Activated naive CD8-positive, alpha-beta T cell treated with anti-CD3 and anti-CD28 coated beads, Interleukin-2, amount 10 ng/mL, durations not matched to agents 7 days and 5 days (primary cell): ENCODE measurements at places on chromosomes 3 and 15. TPM values are rescaled to one million over a fixed set of nuclear protein-coding genes. Genes with fewer than 3 reads are reported as not detected.

DNA sequence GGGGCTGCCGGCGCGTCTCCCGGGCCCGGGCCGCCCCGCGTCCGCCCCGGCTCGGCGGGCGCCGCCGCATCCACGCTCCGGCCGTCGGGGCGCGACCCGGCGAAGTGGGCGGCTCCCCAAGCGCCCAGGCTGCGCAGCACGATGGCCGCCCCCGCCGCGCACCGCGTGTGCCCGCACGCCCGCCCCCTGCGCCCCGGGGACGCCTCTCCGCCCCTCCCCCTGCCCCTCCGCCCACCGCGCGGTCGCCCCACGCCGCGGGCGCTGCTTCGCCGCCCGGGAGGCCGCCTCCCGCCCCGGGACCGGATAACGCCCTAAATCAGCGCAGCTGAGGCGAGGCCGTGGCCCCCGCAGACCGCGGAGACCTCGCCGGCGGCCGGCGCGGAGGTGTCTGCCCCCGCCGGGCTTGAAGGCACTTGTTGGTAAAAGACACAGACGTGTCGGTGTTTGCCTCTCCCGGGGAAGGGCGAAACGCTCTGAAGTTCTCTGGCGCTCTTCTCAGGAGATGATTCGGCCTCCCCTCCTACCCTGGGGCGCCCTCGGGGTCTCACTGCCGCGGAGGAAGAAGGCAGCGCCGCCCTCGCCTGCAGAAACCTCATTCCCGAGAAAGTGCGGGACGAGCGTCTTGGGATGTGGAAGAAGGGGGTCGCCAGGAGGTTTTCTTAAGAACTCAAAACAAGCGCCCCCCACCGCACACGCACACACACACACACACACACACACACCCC, at the start of gene BNC1:
BNC1 (minus strand) TSS at position 106 of the 725 bp plus-strand sequence; CDS start at position 70, 36 bp downstream.
- no peak for DNase-seq

- no peak for DNase-seq
These were observed 85.7 kb downstream of the ST6GAL1 start for GRCh38 chr3:187015903-187016638.

- DNase-seq: peak; percentile 29
These were observed 114.5 kb upstream of the GOLGA8J start for GRCh38 chr15:29968099-29968894.

DNA sequence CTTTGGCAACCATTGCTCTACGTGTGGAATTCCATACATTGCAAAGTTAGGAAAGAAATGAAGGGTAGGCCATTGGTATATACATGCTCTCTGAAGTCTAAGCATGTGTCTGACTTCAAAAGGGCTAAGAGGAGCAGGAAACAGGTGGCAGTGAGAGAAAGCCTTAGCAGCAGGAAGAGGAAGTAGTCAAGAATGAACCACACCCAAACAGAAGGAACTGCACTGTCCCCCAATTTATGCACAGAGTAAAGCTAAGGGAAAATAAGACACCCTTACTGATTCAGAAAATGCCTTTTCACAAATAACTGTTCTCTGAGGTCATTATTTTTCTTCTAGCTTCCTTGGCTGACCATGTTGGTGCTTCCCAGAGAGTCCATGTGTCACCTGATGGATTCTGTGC, 575.4 kb downstream of the NTRK3 start:
- DNase-seq: no peak

DNA sequence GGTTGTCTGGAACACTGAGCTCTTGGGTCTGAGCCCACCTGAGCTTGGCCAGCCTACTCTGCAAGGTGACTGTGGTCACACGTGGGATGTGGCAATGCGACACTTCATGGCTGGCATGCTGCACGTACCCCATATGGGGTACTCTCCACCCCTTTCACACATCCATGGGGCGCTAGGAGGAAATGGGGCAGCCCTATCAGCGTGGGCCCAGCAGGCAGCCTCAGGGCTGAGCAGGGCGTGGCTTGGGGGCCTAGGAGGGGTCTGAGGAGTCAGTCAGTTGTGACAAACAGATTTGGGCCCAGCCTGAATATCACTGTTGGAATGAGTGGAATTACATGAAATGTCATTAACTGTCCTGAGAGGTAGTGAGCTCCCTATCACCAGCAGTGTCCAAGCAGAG, 82.3 kb upstream of the LINGO1 start:
- no peak for DNase-seq

- DNase-seq: no peak
These were observed 24.9 kb downstream of the HACL1 start for GRCh38 chr3:15576475-15576874.

- DNase-seq: no peak
These were observed 249.1 kb downstream of the OCA2 start for GRCh38 chr15:27850050-27850449.

DNA sequence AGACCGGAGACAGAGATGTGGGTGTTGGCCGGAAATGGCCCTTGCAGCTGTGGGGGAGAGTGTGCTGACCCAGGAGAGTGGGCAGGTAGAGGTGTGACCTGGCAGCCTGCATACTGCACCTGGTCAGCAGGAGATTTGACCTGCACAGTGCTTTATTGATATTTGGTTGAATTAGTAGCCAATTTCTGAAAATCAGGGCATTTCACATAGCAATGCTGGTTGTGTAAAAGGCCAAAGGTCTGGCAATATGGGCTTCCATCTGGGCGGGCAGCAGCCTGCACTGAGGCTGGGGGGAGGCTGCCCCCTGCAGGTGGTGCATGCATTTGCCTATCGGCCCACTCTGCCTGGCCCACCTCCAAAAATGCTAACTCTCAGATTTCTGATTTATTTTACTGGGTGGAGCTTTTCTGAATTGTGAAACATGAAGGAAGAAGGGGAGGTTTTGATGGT, 9.4 kb upstream of the MGLL start:
- DNase-seq: peak; percentile 69

DNA sequence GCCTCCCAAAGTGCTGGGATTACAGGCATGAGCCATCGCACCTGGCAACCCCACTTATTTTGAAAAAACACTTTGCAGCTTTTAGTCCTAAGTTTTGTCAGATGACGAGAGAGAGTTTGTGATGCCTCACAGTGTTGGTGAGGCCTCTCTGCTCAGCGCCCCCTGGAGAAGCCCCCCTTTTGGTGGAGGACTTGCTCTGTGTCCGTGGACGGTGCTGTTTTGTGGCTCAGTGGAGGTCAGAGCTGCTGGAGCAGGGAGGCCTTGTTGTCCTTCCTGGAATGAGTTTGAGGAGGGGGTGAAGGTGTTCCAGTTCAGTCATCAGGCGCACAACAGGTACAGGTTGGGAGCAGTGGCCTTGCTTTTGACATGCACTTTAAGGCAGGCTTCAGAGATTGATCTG, 58.0 kb downstream of the PGPEP1L start:
- no peak for DNase-seq

- DNase-seq: no peak
These were observed 2.5 kb downstream of the UBP1 start for GRCh38 chr3:33437556-33438283.

DNA sequence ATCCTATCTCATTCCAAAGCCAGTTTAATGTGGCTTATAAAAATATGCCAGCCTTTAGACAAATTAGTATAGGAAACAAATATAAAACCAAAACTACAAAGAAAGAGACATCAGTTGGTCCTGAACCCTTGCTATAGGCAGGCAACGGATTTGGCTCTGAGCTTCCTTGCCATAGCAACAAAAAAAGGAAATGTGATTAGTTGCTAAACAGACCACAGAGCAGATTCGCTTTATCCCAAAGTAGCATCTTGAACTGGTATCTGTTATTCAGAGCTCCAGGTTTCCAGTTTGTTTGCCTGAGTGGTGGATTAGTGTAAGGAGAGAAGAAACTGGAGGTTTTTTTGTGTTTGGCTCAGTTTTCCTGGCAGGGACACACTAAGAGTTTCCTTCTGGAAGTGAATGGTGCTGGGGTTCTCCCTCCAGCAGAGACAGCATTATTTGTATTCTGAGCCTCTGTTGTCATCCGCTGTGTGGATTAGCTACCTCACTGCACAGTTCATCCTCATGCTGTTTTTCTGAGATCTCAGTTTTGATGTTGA, 44.1 kb downstream of the CHST2 start:
- DNase-seq: no peak

DNA sequence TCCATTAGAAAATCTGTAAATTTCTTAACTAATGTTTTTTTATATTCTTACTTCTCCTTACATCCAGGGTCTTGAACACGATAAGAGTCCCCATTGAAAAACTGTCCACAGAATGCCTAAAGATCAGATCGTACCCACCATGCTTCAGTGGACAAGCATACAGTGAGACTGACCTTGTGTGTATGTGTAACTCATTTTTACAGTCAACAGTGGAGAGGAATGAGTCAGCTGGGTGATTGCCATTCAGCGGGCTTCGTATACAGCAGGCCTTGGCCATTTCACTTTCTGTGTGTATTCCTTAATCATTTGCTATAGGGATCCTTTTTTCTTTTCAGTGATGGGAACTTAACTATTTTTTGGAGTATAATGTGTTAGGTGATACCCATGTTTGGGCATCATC, 10.6 kb downstream of the PARP14 start:
- no peak for DNase-seq

- DNase-seq: no peak
These were observed 22.1 kb upstream of the DET1 start for GRCh38 chr15:88568589-88568988.

GRCh38 chr15:70561885-70562284, 201.5 kb downstream of the UACA start:
- no peak for DNase-seq

GRCh38 chr15:94610069-94610468, 378.7 kb downstream of the MCTP2 start:
- DNase-seq: no peak

DNA sequence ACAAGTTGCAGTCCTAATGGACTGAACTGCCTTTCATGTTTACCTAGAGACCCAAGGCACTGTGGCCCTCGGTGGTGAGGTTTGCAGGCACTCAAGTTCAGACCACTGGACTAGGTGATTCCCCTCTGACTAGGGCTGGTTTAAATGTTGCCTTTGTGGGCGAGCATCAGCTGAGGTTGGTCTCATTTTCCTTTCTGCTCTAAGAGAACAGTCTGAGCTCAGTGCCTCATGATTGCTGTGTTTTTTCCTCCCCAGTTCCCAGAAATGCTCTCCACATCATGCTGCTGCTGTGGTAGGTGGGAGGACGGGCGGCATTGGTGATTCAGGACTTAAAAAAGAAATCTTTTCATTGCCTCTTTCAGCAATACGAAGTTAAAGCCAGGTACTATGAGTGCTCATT, 237.2 kb downstream of the MBNL1 start:
- peak; percentile 42 for DNase-seq

GRCh38 chr3:23575697-23576096, 230.1 kb upstream of the UBE2E1 start:
- no peak for DNase-seq

DNA sequence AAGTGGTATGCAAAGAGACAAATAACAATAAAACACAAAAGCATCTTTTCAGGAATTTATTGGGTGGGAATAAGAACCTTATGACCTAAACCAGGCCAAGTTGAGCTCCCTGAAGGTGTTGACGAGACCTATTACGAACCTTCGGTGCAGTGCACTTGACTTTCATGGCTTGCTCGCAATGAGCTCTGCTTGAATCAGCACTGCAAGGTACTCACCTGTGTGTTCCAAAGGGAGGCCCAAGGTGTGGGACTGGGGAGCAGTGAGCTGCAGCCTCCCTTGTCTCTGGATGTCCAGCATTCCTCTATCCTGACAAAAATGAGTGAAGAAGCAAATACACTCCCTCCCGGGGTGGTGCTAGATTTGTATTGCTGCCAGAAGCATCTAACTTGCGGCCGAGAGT, at the start of gene MDFIC2:
MDFIC2 (minus strand) TSS at position 303 of the 400 bp plus-strand sequence. CDS start 665 bp downstream, outside the sequence.
- no peak for DNase-seq

GRCh38 chr3:47872916-47873315, 70.0 kb downstream of the DHX30 start:
- DNase-seq: no peak

GRCh38 chr15:77546050-77546501, 86.6 kb downstream of the LINGO1 start:
- DNase-seq: no peak

DNA sequence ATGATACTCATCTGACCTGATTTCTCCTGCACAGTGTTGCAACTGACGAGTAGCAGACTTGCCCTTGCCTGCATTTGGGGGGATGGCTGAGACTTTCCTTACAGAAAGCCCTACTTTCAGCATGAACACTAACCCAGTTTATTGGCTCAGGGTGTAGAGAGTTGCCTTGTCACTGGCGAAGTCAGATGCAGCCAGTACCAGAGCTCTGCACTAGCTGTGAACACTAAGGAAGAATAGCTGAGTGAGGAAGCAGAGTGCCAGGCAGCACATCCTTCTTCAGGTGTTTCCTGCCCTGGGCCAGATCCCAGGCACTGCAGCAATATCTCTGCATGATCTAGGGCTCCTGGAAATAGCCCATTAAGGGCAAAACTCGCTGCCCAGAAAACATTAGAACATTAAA, 154.0 kb upstream of the SYNPR start:
- no peak for DNase-seq

- no peak for DNase-seq
These were observed 6.1 kb upstream of the CMTM6 start for GRCh38 chr3:32508711-32509110.

DNA sequence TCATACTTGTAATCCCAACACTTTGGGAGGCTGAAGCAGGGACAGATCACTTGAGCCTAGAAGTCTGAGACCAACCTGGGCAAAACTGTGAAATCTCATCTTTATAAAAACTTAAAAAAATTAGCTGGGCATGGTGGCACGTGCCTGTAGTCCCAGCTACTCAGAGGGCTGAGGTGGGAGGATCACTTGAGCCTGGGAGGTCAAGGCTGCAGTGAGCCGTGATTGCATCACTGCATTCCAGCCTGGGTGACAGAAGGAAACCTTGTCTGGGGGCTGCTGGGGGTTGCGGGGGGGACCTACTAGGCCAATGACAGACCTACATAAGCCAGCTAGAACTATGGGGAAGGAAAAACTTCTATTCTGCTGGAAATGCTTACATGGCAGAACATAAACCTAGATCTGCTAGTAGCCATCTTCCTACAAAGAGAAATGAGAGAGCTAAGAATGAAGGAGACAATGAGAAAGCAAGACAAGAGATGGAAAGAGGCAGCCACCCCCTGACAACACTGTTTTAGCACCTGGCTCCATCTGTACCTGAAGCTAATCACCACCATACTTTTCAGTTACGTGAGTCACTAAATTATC, 23.9 kb downstream of the FOXP1 start:
- DNase-seq: no peak

DNA sequence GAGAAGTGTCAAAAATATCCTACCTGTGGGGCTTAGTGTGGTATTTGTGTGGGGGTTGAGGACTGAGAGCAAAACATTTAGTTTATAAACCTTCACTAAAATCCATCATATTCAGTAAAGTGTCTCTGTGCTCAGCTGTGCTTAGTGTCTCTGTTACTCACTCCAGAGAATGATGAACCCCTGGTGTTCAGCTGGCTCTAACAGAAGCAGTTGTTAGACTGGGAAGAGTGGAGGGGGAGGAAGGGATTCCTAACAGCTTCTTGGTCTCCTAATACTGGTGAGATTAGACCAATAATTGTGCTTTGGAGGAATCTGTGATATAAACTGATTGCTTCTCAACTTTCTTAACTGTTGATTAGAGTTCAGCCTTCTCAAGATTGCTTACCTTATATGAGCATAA, 1123.5 kb downstream of the ROBO2 start:
- no peak for DNase-seq

CCR9 gene
- 19.4 TPM for total RNA-seq

DAZL gene
- not detected for total RNA-seq

ESYT3 gene
- 0.26 TPM for total RNA-seq

SLC22A13 gene
- 0.57 TPM for total RNA-seq

MRAS gene
- total RNA-seq: 0.69 TPM

FSIP1 gene
- 0.68 TPM for total RNA-seq

RNF123 gene
- total RNA-seq: 56.5 TPM

CCNB2 gene
- 75.9 TPM for total RNA-seq

WWTR1 gene
- 0.55 TPM for total RNA-seq

PTX3 gene
- total RNA-seq: 0.14 TPM

ABI3BP gene
- total RNA-seq: 0.17 TPM

C3orf70 gene
- total RNA-seq: not detected
